Suprapubic skin (tissue), 4 donors: ENCODE measurements at places on chromosomes 2 and 18.

- no peak for DNase-seq
These were observed 21.5 kb upstream of the SERPINB7 start for GRCh38 chr18:63753676-63754075.

DNA sequence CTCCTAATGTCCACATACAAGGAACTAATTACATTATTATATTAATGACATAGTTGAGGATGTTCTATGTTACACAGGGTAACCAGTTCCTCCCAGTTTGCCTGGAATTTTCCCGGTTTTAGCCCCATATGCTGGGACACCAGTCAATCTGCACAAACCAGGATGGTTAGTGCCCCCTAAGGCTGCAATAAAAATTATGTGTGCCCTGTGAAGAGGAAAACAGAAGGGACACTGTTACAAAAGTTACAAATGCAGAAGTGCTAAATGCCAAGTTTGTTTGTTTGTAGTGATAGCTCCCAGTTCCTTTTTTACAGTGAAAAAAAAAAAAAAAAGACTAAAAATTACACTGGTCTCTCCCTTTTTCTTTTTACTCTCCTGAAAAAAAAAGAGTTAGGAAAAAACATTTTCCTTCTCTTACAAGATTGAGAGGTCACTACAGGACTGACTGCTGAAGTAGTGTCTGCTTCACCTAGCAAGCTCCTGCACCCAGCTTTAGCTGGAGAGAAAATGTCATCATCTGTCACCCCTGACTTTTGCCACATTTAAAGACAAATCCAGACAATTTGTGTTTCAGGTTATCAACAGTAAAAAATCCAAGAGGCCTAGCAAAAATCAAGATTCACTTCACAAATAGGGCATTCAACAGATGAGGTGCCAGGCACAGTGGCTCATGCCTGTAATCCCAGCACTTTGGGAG lies 3.2 kb downstream of the ANKRD44 start:
- no peak for DNase-seq

GRCh38 chr2:12579018-12579417 lies 137.7 kb upstream of the TRIB2 start:
- DNase-seq = no peak

- DNase-seq = no peak
These were observed 48.4 kb downstream of the TEX51 start for GRCh38 chr2:126947103-126947429.

DNA sequence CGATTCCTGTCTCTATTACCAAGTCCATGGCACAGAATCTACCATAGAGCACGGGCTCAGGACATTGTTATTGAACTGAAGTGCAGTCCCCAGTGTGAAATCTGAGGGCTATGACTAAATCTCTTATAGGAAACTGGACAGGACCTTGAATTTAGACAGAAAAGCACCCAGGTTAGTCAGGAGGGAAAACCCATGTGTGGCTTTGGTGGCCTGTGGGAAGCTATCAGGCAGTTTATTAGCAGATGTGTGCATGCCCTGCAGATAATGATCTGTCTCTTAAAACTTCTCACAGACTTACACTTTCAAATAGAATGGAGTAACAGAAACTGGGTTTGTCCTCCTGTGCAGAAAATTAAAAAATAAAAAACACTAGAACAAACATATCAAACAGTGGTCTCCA lies 610.0 kb upstream of the RAB6C start:
- DNase-seq = no peak
